ENCODE measurements at places on chromosomes 4 and X.

DNA sequence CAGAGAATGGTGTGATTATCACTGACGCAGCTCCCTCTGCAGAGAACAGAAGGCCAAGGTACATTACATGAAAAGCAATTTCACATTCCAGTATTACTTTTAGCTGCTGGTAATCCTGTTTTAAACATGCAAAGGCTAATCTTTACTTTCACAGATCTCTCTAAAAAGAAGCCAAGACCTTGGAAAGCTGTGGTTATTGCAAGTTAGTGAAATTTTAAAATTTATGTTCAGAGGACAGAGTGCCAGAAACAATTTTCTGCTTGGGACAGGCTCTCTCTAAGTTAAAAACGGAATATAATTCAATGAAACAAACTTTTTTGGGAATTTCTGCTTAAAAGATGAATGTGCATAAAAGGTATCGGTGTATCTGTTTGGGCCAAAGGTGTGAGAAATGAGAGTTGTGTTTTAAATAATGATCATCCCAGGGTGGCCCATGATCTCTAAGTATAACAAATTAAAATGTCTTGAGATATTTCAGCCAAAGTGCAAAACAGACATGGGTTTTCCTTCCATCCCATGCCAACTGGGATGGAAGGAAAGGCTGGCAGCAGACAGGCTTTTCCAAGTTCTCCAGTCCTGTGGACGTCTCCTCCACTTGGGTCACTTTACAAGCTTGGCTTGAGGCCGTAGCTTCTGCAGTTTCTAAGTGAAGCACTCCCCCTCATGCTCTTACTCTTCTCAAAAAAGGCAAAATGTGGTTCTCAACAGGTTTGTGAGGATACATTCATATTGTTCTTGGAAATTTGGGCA, 118.0 kb downstream of the DRD5 start:
- DNase-seq, result no peak

- DNase-seq, result no peak
Measured at GRCh38 chr4:84901173-84901572, 65.3 kb downstream of the WDFY3 start.

- no peak for DNase-seq
Measured at GRCh38 chr4:189232274-189232673, 708.4 kb upstream of the FRG1 start.

DNA sequence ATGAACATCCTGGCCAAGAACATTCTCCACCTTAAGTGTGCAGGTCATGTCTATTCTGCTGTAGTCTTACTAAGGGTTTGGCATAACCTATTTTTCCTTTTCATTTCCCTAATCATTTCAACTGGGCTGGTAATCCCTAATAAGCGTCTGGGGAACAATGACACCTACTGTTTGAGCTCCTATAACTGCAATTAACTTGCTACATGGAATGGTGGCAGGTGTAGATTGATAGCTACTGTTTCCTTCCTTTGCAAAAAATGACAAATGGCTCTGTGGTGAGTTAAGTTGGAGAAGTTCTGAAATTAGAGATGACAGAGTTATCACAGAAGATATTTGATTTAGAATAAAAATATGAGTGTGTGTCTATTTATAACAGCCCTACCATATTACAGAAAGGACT, 104.5 kb upstream of the NAP1L5 start:
- no peak for DNase-seq
